H7 (cell line): ENCODE measurements at places on chromosomes 4 and X. TPM values are rescaled to one million over a fixed set of nuclear protein-coding genes. Genes with fewer than 3 reads are reported as not detected.

Gene TMEM156
- not detected in 2 replicates for total RNA-seq

GRCh38 chr4:140090215-140090731, 63.7 kb downstream of the MAML3 start:
- no peak for DNase-seq

DNA sequence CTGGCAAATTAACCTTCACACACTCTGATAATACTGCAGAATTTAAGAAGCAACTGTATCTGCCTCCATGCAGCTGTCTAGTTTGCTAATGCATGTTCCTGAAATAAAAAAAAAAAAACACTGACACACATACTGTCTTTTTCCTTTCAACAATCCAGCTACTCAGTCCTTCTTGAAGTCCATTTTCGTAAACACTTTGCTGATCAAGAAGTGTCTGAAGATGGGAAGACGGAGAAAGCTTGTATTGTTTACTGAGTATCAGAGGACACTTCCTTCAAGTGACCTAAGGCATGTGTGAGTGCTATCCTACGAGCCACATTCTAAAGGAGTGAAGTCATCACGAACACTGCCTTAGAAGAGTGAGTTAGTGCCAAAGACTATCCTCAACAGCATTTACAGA, 82.6 kb downstream of the LUZP4 start:
- DNase-seq = no peak

Gene RBM46
- 0.73 and 2.3 TPM in 2 replicates for total RNA-seq

- DNase-seq = no peak
Measured at GRCh38 chrX:34875204-34875603, 67.4 kb upstream of the FAM47B start.

GRCh38 chr4:1230316-1230715, 18.6 kb downstream of the CTBP1 start:
- DNase-seq = no peak

Gene SUPT20HL1
- total RNA-seq = not detected in 2 replicates

GRCh38 chrX:153871451-153871850, 14.5 kb downstream of the L1CAM start:
- DNase-seq = peak; percentile 77

DNA sequence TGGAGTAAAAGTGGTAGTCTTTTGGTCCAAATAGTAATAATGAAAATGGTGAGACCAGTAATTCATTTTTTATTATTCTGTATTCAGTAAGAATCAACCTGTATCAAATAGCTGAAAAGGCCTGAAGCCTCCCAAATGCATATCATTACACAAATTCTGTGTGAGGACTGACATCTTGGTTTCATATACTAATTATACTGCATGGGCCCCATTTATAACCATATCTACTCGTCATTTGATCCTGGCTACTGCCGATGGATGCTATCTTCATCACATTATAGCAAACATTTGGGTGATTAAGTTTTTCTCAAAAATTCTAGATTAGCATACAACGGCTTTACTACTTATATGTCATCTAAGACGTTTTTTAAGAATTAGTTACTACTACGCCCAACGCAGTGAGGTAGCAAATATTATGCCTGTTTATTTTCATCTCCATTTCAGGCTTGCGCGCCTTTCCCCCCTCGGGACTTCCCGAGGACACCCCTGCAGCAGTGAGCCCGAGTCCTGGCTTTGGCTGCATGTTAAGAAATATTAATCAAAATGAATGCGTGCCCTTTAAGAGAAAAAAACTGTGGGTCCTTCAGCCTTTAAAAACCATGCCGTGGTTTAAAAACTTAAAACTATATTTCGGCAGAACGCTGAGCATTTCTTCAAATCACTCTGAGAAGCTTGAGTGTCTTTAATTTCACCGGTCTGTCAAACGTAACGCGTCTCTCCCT, 814 bp upstream of the MMAA start:
- peak; percentile 21 for DNase-seq
